Effector CD4-positive, alpha-beta T cell (primary cell): ENCODE measurements at places on chromosomes 11 and 22.

DNA sequence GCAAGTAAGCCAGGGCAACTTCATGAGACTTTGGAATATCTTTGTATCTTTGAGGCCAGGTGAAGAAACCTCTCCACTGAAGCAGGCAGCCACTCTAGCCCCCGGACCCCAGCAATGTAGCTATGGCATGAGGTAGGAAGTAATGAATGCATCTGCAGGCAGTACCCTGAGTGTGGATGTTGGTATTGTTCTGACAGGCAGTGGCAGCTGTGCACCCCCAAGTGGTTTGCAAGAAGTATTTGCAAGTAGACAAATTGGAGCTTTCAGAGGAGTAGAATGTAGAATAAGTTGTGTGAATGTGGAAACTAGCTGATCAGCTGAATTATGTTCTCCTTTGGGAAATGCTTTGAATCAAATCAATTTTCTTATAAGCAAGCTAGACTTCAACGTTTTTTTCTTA, 194.4 kb upstream of the PGR start:
- DNase-seq = no peak

DNA sequence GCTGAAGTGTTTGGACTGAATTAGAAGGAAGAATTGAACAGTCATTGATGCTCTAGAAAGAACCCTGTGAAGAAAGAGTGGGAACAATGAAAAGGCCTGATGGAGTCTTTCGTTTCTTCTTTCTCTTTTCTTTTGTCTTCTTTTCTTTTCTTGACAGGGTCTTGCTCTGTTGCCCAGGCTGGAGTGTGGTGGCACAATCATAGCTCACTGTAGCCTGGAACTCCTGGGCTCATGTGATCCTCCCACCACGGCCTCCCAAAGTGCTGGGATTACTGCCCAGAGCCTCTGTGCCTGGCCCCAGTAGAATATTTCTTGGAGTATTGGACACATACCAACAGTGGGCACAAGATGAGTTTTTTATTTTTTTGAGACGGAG, 1.1 kb downstream of the FEN1 start:
- DNase-seq = no peak

DNA sequence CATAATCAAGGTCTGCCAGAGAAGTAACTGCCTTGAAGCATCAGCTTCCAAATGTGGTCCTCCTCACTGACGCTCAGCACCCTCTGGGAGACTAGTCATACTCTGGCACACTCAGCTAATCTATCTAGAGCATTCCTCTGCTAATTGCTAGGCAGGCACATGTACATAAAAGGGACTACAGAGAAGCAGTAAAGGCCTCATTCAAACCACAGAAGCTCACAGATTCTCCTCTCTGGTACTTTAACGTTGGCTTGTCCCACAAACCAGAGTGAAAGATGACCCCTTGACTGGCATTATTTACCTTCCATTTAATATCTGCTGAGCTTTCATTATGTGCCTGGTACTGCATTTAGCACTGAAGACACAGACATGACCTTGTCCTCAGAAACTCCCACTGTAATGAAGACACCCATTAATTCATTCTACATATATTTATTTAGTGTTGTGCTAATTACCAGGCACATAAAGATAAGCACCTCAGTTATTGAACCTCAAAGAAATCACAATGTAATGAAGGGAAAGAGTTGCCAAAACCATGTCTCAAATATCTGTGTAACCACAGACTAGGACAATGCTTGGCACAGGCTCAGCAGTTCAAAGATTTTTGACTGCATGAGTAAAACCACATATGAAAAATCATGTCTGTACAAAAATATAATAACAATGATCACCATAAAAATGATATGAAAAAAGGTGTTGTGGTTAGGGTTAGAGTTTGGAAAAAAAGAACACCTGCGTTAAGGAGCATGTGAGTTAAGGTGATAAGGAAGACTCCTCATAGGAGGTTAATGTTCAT, 550.4 kb downstream of the DLG2 start:
- DNase-seq = no peak

DNA sequence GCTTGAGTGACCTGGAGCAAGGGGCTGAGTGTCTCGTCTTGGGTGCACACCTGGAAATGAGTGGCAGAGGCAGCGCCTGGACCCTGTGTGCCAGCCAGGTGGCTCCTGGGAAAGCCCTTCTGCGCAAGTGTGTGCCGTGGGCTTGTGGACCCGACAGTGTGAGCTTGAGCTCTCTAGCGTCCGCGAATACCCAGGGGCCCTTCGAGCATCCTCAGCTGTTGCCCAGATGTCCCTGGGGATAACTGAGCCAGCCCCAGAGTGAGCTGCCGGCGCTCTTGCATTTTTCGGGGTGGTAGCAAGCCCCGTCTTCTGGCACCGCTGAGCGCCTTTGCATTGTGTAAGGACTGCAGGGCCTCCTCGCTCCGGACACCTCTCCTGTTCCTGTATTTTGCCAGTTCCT, 399.2 kb downstream of the TBC1D22A start:
- no peak for DNase-seq

DNA sequence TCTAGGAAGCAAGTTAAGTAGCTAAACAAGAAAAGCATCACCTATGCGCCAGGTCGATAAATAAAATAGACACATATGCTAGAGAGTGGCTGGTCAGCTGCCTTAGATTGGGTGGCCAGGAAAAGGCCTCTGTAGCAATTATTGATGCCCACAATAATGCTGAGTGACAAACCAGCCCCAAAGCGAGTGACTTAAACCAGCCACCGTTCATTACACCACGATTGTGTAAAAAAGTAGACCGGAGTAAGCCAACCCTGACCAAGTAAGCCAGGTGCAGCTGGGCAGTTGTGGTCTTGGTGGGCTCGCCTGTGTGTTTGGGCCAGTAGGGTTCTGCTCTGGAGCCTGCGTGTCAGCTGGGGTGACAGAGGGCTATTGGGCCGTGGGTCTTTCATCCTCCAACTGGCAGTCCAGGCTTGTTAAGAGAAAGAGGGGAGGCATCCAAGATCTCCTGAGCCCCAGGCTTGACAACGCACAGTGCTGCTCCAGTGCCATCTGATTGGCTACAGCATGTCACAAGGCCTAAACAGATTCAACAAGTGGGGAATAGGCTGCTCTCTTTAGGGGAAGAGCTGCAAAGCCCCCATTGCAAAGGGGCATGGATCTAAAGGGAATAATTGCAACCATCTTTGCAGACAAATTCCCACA, 100.4 kb upstream of the PARVA start:
- no peak for DNase-seq

DNA sequence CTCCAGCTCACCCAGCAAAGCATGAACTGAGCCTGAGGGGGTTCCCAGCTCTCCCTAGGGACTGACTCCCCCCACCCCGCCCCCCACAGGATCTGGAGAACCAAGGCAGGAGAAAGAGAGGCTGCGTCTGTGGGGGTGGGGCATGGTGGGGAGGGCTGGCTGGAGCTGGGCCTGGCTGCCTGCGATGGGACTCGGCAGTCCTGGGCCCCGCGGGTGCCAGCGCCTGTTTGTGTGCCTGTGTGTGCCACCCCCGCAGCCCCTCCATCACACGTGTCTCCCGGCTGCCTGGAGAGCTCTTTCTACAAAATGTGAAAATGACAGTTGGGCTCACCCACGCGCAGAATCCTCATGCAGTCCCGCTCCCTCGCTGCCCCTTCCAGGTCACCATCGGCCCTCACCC, 46.8 kb downstream of the CACNA1I start:
- DNase-seq = no peak

DNA sequence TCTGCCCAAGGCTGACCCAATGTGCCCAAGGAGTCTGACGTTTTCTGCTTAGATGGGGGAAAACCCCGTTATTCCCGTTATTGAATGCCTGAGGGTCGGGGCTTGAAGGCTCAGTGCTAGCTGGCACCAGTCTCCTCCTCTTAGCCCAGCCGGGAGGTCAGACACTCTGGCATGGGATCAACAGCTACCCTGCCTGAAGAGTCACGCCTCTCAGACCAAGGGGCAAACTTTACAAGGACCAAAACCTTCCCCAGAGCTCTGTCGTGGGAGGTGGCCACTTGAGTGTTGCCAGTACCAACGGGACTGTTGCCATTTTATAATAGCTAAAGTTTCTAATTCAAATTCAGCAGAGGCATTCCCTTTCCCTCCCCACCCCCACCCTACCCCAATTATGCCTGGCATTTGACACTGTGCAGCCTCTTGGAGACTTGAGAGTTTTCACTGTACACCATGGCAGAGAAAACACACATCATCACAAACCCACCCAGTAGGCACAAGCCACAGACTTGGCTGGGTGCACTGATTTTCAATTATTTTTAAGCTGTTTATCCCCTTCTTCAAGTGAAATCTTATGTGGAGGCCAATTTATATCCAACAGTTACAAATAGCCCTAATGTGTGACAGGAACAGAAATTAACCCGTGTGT, 137.5 kb upstream of the SYT13 start:
- no peak for DNase-seq

- DNase-seq = no peak
These were observed 171.3 kb downstream of the SOX6 start for GRCh38 chr11:16185042-16185441.

DNA sequence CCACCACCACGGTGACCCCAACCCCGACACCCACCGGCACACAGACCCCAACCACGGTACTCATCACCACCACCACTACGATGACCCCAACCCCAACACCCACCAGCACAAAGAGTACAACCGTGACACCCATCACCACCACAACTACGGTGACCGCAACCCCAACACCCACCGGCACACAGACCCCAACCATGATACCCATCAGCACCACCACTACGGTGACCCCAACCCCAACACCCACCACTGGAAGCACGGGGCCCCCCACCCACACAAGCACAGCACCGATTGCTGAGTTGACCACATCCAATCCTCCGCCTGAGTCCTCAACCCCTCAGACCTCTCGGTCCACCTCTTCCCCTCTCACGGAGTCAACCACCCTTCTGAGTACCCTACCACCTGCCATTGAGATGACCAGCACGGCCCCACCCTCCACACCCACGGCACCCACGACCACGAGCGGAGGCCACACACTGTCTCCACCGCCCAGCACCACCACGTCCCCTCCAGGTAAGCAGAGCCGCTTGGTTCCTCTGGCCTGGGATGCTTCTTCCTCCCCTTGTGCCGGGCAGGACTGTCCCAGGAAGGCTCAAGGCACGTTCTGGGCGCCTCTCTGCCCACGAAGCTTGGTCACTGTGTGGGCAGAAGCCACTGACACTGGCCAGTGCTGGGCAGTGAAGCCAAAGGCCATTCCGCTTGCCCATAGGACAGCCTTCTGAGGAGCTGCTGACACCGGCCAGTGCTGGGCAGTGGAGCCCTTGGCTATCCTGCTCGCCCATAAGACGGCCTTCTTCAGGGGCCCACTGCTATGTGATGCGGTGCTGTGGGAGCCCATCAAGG, 25.1 kb downstream of the MUC2 start:
- no peak for DNase-seq

DNA sequence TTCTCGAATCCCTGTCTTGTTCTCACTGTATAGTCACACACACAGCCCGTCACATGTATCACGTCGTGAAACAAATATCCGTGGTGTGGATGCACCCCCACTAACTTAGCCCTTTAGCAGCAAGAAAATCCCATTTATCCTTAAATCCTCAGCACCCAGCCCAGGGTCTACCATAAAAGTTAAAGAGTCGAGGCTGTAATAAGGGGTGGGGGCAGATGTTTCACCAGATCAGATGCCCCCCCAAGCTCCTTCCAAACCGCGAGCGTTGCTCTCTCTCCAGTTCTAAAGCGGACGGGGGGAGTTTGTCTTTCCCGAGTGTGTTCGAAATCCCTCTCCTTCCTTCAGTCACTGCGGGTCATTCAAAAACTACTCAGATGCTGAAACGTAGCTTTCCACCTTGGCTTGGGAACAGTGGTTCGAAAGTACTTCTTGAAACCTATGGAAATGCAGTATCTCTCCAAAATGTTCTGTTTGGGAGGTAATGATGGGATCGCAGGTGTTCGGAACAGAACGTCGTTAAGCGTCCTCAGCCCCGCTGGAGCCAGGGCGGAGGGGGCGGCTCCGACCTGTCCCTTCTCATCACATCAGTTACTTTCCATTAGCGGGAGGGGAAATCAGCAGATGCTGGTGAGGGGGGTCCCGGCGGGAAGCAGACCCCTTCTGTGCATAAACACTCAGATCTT, 156.2 kb downstream of the BRD1 start:
- DNase-seq = no peak

- DNase-seq = no peak
These were observed 30.1 kb upstream of the NOX4 start for GRCh38 chr11:89521294-89521693.

DNA sequence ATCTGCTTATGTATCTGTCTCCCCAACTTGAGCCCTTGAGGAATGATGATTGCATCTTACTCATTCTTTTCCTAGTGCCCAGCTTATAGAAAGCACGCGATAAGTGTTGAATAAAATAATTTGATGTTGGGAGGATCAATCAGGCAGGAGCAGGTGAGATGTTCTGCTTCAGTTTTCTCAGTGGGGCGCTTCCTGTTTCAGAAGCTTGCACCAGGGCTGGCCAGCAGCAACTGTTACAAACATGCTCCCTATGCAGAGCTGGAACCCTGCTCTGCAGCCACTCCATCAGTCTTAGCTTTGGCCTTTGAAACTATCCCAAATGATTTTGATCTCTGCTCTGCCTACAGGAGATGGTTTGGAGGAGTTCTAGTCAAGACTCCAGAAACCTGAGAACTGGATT, 3.9 kb downstream of the ENDOD1 start:
- no peak for DNase-seq

- no peak for DNase-seq
These were observed 174.5 kb upstream of the NTM start for GRCh38 chr11:131195661-131196517.

- no peak for DNase-seq
These were observed 42.6 kb upstream of the PITPNB start for GRCh38 chr22:27961680-27962079.

- DNase-seq = no peak
These were observed 315.9 kb downstream of the CADM1 start for GRCh38 chr11:115188188-115188897.

GRCh38 chr11:66570079-66570849, 1.9 kb upstream of the CTSF start:
- DNase-seq = no peak

DNA sequence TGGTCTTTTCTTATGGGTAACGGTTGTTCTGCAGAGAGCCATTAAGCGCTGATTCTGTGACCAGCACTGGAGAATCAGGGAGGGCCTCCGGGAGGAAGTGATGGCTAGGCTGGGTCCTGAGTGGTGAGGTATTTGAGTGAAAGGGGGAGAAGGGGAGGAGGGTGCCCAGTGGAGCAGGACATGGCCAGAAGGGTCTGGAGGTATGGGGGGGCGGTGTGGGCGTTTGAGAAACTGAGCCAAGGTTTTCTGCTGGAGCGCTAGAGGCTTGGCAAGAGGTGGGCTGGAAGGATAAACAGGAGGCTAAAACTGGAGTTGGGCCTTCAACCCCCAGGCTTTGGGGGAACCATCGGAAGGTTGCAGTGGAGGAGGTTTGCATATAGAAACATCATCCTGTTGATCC, 72.5 kb downstream of the FBLN1 start:
- no peak for DNase-seq

DNA sequence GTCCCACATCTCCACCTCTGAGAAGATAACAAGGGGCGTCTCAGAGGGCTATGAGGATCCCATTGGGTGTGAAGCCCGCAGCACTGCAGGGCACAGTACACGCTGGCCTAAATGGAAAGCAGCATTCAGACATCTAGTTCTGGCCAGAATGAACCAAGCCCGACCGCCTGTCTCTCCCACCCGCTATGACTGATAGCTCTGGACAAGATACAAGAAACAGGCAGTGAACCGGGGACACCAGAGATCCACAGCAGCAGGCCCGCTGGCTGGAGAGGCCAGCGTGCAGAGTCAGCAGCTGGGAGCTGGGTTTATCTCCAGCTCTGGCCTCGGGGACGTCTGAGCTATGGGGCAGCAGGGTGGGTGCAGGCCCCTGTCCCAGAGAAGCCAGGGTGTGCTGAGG, 9.6 kb downstream of the CERK start:
- no peak for DNase-seq
